Breast epithelium (tissue), 4 donors: ENCODE measurements at places on chromosomes 2 and 18. TPM values are rescaled to one million over a fixed set of nuclear protein-coding genes. Genes with fewer than 3 reads are reported as not detected.

UGT1A4 gene
- not detected for total RNA-seq

MATN3 gene
- 1.3 TPM for total RNA-seq

DNA sequence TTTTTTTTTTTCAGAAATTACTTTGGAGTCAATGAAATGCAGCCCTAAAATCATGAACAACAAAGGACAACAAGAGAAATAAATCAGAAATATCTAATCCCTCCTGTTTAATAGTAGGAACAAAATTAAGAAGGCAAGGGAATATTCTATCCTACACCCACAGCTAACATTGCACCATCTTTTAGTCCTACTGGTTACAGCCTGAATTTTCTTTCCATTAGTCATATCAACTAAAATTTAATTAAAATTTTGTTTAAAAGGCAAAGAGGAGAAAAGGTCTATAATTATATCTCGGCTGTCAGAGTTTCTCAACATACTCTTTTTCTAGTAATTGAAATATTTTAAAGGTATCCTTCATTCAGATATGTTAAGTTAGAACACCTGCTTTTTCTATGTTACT, 61.9 kb downstream of the DTNA start:
- no peaks in the 10 kb centered on the region for H3K36me3 ChIP-seq
- no peaks in the 10 kb centered on the region for H3K4me1 ChIP-seq
- H3K4me3 ChIP-seq, result no peak overlapping the region

DNA sequence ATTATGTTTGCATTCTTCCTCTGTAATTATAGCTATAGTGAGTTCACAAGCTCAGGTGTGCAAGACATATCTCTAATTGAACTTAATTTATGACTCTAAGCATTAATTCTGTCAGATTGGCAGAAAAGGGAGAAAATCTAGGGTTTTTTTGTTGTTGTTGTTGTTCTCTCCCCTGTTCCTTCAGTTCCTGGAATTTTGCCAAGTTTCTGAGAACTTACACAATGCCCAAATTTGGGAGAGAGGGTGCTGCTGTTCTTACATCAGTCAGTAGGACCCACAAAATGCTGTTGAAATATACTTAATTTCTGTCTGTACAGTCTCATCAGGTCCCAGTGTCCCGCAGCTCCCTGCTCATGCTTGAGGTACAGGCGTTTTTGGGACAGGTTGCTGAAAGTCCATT, 221.8 kb upstream of the RBMS1 start:
- no peaks in the 10 kb centered on the region for H3K36me3 ChIP-seq
- no peaks in the 10 kb centered on the region for H3K27me3 ChIP-seq
- H3K4me1 ChIP-seq, result no peaks in the 10 kb centered on the region

- DNase-seq, result no peak
- H3K4me3 ChIP-seq, result no peak overlapping the region
- no peak overlapping the region for H3K27ac ChIP-seq
- no peaks in the 10 kb centered on the region for H3K36me3 ChIP-seq
These were observed 8.0 kb downstream of the ZNF396 start for GRCh38 chr18:35369126-35369525.

GRCh38 chr18:61605376-61606067, 272.3 kb downstream of the CDH20 start:
- no peaks in the 10 kb centered on the region for H3K36me3 ChIP-seq
- peak overlapping the region; percentile 64 for H3K27ac ChIP-seq
- H3K4me1 ChIP-seq, result peaks cover 6% of the 10 kb centered on the region
- DNase-seq, result no peak
- H3K4me3 ChIP-seq, result peak overlapping the region; percentile 55
